ENCODE measurements at places on chromosomes 1 and 21. TPM values are rescaled to one million over a fixed set of nuclear protein-coding genes. Genes with fewer than 3 reads are reported as not detected.

The YRDC gene
- total RNA-seq: 16.8 TPM

The RPAP2 gene
- 16.8 TPM for total RNA-seq

The SEMA6C gene
- 6.1 TPM for total RNA-seq

The AMY1C gene
- not detected for total RNA-seq

The KLHDC7A gene
- total RNA-seq: 0.22 TPM

The C1orf185 gene
- total RNA-seq: not detected

The STIL gene
- 0.40 TPM for total RNA-seq

The PRAMEF11 gene
- not detected for total RNA-seq

The ROR1 gene
- 10.6 TPM for total RNA-seq

The KPRP gene
- 0.12 TPM for total RNA-seq

The NOS1AP gene
- 4.2 TPM for total RNA-seq

The SPTA1 gene
- 0.05 TPM for total RNA-seq

The OR2L3 gene
- total RNA-seq: not detected

The CYP4A11 gene
- total RNA-seq: not detected

The EFNA3 gene
- not detected for total RNA-seq

The PGBD5 gene
- 0.15 TPM for total RNA-seq

The SIPA1L2 gene
- total RNA-seq: 30.0 TPM

The HCRTR1 gene
- 0.67 TPM for total RNA-seq

The PADI6 gene
- not detected for total RNA-seq

The YTHDF2 gene
- total RNA-seq: 48.6 TPM

The ASCL5 gene
- total RNA-seq: not detected

The SLC35F3 gene
- total RNA-seq: 0.16 TPM

The ALPL gene
- 2.9 TPM for total RNA-seq

The AMY2A gene
- not detected for total RNA-seq

The SPATA1 gene
- total RNA-seq: not detected

The LCE1B gene
- not detected for total RNA-seq

The MSH4 gene
- total RNA-seq: 0.93 TPM

The FCRL2 gene
- 0.27 TPM for total RNA-seq

The DMBX1 gene
- not detected for total RNA-seq

The IL23R gene
- total RNA-seq: not detected

The AMIGO1 gene
- total RNA-seq: 19.3 TPM

The TEX35 gene
- total RNA-seq: not detected

The MTR gene
- 35.8 TPM for total RNA-seq

The TDRD5 gene
- total RNA-seq: 0.27 TPM

The FCER1G gene
- total RNA-seq: 70.5 TPM

The RGS13 gene
- total RNA-seq: not detected

The OR2M3 gene
- not detected for total RNA-seq

The CR1L gene
- not detected for total RNA-seq

The GNG4 gene
- total RNA-seq: not detected
